Bone marrow (tissue), 2 donors: ENCODE measurements at places on chromosomes 5 and 9.

- DNase-seq: peak; percentile 15
These were observed 49.0 kb downstream of the PTTG1 start for GRCh38 chr5:160470437-160471361.

GRCh38 chr9:20356403-20357036 lies 265.8 kb downstream of the MLLT3 start:
- DNase-seq: no peak

DNA sequence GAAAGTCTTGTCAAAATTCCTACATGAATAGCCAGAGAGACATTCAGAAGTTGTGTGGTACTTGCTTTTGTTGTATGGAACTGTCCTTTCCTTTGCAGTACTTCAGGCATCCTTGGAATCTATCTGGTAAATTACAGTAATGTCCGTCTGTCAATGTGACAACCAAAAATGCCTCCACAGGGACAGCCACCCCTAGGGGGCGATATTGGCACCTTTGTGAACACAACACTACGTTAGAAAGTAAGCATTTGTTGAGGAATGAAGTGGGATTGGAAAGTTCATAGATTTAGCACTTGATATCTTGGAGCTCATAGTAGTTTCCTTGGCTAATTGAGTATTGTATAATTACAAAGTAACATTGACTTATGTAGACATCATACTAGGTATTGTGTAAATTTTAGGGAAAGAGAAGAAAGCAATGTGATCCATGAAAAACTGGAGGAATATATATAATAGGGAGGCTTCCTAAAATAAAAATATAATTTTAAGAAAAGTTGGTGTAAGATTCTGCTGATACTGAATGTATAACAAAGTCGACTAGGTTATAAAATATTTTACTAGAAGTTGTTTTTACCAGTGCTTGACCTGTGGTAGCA lies 32.7 kb downstream of the TMEFF1 start:
- DNase-seq: peak; percentile 12

GRCh38 chr9:106964822-106965525 lies 102.0 kb downstream of the ZNF462 start:
- no peak for DNase-seq
